Skeletal muscle cell (primary cell): ENCODE measurements at places on chromosomes 12 and 14.

DNA sequence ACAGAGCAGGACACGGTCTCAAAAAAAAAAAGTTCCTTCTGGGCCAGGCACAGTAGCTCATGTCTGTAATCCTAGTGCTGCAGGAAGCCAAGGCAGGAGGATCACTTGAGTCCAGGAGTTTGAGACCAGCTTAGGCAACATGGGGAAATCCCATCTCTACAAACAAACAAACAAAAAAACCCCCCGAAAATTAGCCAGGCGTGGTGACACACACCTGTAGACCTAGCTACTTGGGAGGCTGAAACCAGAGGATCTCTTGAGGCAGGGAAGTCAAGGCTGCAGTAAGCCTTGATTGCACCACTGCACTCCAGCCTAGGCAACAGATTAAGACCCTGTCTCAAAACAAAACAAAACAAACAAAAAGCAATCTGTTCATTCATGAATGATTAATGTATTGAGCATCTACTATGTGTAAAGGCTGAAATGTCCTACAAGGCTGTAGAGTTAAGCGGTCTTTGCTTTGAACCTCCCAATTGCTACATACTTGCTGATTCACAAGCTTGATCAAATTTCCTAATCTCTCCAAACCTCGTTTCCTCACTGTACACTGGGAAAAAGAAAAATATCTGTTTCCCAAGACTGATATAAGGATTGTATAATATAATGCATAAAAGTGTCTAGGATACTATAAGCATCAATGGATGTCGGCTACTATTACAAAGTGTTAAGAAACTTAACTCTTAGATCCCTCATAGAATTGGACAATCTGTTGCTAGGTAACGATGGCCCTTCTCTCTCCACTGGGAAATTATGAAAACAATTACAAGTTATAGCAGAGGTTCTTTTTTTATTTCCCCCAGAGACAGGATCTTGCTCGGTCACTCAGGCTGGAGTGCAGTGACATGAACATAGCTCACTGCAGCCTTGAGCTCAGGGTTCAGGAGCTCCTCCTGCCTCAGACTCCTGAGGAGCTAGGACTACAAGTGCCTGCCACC is 7.9 kb upstream of the RILPL2 start:
- DNase-seq, result peak; percentile 30

DNA sequence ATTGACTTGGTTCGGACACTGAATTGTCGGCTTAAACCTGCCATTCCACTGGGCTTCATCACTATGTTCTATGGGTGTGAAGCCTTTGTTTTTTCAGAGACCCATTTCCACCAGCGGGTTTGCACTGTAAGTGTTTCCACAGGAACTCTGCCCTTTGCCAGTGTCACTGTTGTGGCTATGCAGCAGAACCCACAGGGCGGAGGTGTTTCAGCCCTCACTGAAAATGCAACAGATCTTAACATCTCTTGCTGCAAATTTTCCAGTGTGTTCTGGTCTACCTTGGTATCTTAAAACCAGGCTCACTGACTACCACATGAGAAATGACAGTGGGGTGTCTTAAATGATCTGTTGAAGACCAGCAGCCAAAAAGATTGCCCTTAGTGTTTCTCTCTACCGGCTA is 21.1 kb downstream of the PRKCH start:
- DNase-seq, result no peak

GRCh38 chr12:65784289-65785015 is 39.8 kb upstream of the HMGA2 start:
- DNase-seq, result no peak

- no peak for DNase-seq
Measured at GRCh38 chr14:103731916-103732867, 16.6 kb downstream of the ZFYVE21 start.

- no peak for DNase-seq
Measured at GRCh38 chr14:20617138-20618003, 24.1 kb downstream of the OR6S1 start.

GRCh38 chr12:69343357-69343756 is 4.8 kb upstream of the LYZ start:
- no peak for DNase-seq

- DNase-seq, result no peak
Measured at GRCh38 chr12:113735131-113735530, 231.0 kb downstream of the RBM19 start.

- no peak for DNase-seq
Measured at GRCh38 chr14:78153064-78153341, 17.2 kb upstream of the NRXN3 start.

DNA sequence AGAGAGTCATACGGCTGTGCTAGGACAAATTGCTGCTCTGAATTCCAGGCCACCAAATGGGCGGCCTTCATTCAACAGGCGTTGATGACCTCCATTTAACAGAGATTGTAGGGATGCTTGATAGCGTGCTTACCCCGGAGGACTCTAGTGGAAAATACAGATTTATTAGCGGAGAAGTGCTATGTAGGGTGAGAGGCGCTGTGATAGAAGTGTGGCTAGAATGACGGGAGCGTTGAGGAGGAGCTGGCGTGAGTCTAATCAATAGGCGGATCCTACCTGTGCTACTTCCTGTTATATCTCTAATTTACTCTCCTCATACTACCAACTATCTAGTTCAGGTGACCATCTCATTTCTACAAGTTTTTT is 668 bp downstream of the MRPS35 start:
- no peak for DNase-seq

GRCh38 chr14:96991226-96991625 is 194.0 kb downstream of the VRK1 start:
- no peak for DNase-seq

DNA sequence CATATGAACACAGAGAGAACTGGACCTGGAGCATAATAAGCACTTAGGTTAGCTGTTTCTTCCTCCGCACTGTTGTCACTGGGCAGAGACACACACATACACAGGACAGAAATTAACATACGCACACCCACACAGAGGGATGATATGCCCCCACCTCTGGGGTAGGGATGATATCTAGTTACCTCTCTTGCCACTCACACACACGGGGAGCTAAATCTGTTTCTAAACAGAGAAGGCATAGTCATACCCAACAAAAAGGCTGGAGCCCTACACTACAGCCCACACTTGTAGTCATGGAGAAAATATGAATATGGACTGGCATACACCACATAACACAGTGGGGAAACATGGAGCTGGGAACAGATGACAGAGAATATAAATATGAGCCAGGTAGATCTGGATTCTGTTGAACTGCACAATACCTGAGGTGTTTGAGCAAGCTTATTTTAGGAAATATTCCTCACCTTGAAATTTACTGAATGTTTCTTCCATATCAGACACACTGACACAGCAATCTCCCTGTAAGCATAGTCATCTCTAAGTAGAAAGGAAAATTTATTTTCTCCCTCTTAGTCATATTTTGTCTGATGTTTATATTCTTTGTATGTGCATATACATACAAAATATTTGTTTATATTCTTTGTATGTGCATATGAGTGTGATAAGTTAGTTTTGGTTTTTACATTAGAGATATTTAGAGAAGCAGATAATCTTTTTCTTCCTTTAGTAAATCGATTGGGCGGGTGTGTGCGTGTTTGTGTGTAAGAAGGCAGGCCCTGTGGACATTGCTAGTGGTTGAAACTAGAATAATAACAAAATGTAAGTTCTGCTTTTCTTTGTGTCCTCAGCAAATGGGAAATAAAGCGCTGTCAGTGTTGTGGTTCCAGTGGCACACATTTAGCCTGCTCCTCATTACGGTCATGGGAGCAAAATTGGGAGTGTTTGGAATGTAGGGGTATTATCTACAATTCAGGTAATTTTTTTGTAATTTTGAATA is 20.9 kb upstream of the SCFD1 start:
- no peak for DNase-seq

- no peak for DNase-seq
Measured at GRCh38 chr12:31991815-31992214, 32.6 kb downstream of the RESF1 start.

GRCh38 chr12:27635349-27635972 is 60.8 kb upstream of the REP15 start:
- peak; percentile 39 for DNase-seq

- DNase-seq, result no peak
Measured at GRCh38 chr14:22740020-22740419, 26.5 kb upstream of the OXA1L start.

GRCh38 chr12:64808110-64808509 is 16.3 kb upstream of the TBC1D30 start:
- DNase-seq, result no peak

DNA sequence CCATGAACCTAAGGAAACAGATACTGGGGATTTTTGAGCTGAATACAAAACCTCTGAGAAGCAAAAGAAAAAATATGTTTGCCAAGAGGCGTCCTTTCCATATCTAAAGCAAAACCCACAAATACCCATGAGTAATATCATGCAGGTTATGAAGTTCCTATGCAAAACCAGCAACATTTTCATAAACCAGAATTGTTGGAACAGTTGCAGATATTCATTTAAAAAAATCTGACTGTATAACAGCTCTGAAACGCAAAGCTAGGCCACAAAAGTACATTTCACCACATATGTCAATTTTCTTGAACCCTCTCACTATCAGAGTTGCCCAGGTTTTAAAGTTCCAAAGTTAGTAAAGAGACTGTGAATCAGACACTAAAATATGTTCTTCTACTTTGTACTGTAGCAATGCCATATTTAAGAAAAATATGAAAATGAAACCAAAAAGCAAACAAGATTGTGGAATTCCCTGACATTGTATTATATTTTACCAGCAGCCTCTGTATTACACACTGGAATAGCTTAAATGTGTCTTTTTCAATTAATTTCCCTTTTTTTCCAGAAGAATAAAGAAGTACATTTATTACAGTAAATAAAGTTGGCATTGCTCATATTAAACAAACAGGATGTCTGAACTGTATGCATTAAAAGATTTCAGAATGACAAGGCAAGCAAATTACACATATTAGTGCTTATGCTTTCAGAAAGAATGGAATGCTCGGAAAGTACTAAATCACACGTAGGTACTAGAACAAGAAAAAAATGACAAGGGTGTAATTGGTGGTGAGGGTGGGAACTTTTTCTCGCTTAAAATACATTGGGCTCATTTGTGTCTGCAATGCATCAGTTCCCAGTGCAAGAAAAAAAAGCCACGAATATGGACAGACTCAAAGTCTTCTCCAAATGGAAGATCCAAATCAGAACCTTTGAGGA is 33.6 kb upstream of the HIF1A start:
- DNase-seq, result no peak

GRCh38 chr12:98816720-98817119 is 171.6 kb downstream of the APAF1 start:
- DNase-seq, result no peak

GRCh38 chr12:75960954-75961661 is 70.5 kb downstream of the PHLDA1 start:
- DNase-seq, result no peak

DNA sequence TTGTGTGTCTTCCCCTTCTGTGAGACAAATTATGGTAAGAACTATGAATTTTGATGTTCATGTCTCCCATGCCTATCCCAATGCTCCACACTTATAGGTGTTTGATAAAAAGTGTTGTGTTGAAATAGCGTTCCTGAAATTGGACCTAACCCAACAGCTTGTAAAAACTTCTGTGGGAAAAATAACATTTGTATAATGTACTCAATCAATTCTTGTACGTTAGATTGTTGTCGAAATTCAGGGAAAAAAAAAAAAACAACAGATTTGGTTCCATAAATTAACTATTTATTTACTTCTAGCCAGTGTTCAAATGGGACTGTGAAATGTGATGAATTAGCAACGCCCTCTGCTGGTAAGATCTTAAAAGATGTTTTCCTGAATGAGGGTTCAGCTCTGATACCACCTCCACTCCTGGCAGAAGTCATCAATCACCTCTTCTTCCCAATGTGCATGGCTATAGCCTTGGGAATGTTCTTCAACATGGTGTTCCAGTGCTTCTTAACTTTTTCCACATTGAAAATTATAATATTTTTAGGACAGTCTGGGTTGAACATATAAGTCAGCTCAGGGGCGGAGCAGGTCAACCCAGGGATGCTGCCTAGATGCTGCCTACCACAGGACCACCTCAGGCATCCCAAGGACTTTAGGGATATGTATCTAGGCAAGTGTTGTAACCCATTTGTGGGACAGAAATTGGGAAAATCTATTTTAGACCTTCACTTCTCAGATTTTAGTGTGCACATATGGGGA is 170.6 kb downstream of the OTOGL start:
- no peak for DNase-seq

GRCh38 chr12:129549656-129550055 is 354.2 kb downstream of the TMEM132D start:
- DNase-seq, result no peak

- no peak for DNase-seq
Measured at GRCh38 chr12:98421316-98421715, 94.1 kb upstream of the TMPO start.

DNA sequence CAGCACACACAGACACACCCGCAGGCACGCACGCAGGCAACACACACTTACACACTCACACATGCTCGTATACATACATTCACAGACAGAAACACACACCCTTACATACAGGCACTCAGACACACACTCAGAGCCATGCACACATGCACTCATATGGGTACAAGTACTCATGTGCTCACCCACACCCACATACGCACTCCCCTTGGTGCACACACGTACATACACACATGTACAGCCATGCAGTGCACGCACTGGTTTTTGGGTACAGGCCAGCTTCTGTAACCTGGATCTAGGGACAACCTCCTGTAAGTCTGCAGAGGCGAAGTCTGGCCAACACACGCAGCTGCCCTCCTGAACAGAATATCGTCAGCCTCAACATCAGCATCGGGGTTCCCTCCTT is 221.3 kb upstream of the RTL1 start:
- no peak for DNase-seq

DNA sequence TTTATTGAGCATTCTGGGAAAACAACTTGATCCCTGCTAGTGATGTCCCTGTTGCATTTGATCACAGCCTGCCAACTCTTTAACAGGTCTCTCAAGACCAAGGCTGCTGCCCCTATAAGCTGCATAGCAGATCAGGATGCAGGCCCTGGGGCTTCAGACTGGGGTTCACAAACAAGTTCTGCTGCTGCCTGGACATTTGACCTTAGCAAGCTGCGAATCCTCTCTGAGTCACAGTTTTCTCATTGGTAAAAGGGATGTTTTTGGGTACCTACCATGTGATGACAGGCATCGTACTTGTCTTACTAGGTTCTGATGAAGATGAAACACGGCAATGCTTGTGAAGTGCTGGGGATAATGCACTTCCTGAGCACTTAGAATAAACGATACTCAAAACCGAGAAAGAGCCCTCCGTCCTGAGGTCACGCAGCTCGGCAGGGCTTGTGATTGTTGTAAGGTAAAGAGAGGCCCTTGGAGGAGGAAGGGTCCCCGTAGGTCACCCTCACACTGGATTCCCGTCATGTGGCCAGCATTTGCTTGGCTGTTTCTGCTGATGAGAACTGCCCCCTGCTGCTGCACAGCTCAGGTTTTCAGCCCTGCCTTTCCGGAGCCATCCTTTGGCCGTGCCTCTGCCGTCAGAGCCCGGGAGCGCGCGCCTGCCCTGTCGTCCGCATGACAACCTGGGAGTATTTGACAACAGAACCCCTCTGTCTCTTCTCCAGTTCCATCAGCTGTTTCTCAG is 39.1 kb downstream of the TSPAN9 start:
- no peak for DNase-seq

GRCh38 chr12:13941258-13942249 is 39.8 kb downstream of the GRIN2B start:
- DNase-seq, result peak; percentile 17

- no peak for DNase-seq
Measured at GRCh38 chr12:95216711-95217376, 423 bp downstream of the FGD6 start.
